ENCODE measurements at places on chromosomes 6 and 20.

DNA sequence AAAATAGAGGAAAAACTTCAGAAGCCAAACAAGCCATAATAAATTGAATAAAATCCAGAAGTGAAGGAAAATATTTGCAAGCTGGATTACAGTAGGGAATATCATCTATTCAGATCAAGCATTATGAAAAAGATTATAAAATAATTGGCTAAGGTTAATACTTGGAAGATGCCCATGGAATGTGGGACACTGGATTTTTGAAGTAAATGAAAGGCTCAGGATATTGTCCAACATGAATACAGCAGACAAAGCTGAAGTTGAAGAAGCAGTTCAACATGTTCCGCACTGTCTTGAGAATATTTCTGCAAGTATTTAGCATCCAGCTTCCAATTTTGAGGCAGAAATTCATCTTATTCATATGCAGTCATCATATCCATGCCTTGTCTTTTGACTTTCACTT, 1278.4 kb upstream of the GJE1 start:
- no peak for DNase-seq

GRCh38 chr20:14631011-14631410, 293.6 kb upstream of the FLRT3 start:
- DNase-seq, result no peak

DNA sequence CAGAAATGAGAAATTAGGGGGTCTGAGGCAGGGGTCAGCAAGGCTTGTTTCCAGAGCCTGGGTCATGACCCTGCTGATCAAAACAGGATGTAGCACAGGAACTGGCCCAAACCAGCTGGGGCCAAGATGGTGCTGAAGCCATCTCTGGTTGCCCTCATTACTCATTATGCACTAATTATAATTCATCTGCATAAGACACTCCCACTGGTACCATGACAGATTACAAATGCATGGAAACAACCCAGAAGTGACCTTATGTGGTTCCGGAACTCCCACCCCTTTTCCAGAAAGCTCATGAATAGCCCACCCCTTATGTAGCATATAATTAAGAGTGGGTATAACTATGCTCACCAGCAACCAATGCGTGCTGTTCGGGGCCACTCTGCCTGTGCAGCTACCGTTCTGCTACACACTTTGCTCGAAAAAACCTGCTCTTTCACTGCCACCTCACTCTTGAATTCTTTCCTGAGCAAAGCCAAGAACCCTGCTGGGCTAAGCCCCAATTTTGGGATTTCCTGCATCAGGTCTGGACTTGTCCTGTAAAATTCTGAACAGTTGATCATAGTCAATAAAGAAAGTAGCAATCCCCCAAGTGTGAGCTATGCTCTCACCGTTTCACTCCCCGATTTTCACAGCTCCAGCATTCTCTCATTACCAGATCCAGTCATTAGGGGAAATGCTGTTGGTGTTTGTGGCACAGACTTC, 122.3 kb downstream of the WDR27 start:
- no peak for DNase-seq

- no peak for DNase-seq
These were observed 2.8 kb downstream of the AHCY start for GRCh38 chr20:34300256-34300806.

GRCh38 chr6:84425971-84426705, 198.7 kb upstream of the CEP162 start:
- no peak for DNase-seq

GRCh38 chr20:22180244-22180643, 404.1 kb downstream of the FOXA2 start:
- no peak for DNase-seq

DNA sequence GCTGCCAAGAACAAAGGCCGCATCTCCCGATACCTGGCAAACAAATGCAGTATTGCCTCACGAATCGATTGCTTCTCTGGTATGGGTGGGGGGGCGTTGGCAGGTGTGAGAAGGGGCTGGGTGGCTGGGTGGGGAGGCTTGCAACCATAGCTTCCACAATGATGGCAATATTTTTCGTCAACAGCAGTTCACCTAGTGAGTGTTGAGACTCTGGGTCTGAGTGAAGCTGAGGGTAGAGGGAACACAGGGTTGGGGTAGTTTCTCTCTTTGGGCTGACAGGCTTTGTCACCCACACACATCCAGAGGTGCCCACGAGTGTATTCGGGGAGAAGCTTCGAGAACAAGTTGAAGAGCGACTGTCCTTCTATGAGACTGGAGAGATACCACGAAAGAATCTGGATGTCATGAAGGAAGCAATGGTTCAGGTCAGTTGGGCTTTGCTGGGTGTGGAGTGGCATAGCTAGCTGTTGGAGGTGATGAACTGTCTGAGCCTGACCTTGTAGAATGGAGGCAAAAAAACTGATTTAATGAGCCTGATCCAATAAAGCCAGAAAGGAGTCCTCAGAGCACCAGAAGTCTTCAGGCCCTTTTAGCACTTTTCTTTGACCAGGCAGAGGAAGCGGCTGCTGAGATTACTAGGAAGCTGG, 4.2 kb downstream of the NOP56 start:
- DNase-seq, result no peak

- DNase-seq, result no peak
These were observed 130.1 kb upstream of the TMEM170B start for GRCh38 chr6:11407414-11407813.

DNA sequence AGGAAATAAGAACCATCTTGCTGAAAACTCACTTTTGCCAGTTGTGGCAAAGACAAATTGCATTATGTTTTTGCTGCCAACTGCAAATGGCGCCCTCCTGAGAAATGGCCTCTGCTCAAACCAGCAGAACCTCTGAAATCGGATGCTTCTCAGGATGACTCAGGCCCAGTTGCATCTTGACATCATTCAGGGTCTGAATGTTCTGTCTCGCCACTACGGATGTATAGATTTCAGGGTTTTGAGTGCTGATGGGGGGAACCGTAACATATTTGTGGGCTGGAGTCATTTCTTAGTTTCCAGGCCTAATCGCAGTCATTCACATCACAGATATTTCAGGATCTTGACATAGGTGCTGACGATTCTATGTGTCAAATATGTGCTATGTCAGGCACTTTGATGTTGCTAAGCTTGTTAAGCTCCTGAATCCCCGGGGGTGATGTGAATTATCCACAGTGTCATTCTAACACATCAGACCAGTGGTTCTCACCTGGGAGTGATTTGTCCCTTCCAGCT, 207.1 kb downstream of the NFATC2 start:
- DNase-seq, result no peak

DNA sequence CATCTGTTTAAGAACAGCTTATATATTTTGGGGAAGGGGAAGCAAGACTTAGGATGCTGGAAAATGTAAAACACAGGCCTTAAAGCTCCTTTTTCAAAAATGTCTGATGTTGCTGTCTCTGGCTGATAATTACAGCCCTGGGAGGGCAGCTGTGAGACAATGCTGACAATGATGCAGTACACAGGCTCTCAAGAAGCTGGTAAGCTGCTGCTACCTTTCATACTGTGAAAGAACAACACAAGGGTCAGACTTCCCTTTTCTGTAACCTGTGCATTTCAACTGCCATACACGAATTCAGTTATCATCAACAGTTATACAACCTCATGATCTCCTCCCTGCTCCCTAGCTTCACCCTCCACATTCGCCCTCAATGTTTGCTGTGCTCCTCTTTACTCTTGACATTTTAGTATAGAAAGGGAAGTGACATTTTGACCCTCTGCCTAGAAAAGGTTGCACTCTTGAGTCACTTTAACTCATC, 25.2 kb downstream of the MAP7 start:
- no peak for DNase-seq

GRCh38 chr20:20497242-20497978, 129.5 kb downstream of the INSM1 start:
- no peak for DNase-seq

GRCh38 chr6:35900448-35900847, 20.4 kb downstream of the SRPK1 start:
- no peak for DNase-seq

GRCh38 chr6:166813461-166813860, 142.9 kb downstream of the RNASET2 start:
- DNase-seq, result no peak

DNA sequence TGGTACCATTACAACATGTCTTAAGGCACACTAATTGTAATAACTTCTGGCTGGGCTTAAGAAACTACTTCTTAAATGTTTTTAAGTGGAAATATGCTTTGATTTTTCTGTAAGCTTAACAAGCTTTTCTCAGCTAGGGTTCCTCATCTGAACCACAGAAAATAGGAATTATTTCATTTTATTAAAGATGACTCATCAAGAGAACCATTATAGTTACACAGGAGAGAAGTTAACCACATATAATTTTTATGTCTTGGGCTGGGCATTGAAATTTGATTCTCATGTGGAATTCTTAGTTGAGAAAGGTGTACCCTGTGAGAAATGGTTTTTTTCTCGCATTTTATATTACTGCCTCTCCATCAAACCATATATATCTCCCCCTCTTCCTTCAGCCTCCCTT, 75.1 kb downstream of the QKI start:
- DNase-seq, result no peak

DNA sequence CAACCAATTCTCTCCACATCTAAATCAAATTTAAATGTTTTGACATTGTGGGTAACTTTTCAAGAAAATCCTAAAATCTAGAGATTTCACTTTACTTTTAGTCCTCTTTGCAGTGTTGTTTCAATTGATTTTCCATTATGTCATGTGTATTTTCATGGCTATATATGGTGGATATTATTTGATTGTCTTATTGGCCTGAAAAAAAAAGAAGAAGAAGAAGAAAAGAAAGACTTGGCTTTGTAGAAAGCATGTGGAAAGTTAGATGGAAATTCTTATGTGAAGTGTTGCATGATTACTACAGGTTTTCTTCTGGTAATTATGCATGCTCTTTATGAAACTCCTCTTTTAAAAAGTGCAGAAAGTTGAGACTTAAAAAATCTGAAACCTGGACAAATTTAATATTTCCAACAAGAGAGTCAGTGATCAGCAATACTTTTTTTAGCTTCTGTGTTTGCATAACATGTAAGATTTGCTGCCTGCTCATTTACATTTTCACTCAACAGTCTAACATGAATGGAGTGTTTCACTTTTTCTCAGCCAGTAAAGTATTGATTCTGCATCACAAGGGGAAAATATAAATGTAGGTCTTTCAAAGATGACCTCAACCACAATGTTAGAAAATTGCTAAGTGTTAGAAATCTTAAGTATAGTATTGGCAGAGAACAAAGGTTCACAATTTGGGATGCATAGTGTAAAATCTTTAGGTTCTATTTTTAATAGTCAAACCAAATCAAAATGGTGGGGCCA, 438.7 kb downstream of the BCKDHB start:
- DNase-seq, result no peak

GRCh38 chr20:18443886-18444285, 22.9 kb downstream of the DZANK1 start:
- no peak for DNase-seq

DNA sequence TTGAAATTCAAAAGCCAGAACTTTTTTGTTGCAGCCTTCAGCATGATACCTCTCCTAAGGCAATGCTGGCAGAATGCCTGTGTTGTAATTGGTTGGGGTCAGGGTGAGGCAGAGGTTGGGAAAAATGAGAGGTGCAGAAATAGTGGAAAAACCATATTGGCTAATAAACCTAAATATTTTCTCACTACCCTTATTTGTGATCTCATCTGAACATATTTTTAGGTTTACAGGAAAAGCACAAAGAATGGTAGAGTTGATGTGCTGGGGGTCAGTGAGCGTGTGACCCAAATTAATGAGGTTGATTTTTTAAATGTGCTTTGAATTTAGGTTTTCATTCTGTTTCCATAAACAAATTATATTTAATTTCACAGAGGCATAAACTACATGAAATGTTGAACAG, 437.3 kb downstream of the HDGFL1 start:
- DNase-seq, result no peak

DNA sequence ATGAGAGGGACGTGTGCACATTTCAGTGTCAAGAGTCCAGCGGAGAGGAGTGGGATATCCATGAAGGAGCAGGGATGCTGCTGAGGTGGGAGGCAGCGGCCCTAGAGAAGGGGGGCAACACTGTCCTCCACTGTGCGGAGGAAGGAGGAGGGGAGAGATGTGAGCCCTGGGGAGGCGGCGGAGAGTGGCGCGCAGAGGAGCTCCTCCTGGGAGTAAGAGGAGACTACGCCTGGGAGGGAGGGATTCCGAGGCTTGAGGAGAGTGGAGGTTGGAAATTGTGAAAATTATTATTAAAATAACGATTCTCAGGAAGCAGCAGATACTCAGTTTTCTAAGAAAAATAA, 142.7 kb downstream of the CEP57L1 start:
- DNase-seq, result no peak

GRCh38 chr6:34717466-34717865, 20.9 kb upstream of the ILRUN start:
- DNase-seq, result no peak

- no peak for DNase-seq
These were observed 23.3 kb upstream of the STXBP5 start for GRCh38 chr6:147180926-147181325.

GRCh38 chr6:17656644-17657043, 50.1 kb downstream of the NUP153 start:
- no peak for DNase-seq

- DNase-seq, result no peak
These were observed 71.2 kb upstream of the PTPN1 start for GRCh38 chr20:50438986-50439407.

- no peak for DNase-seq
These were observed 9.5 kb upstream of the HLA-DOA start for GRCh38 chr6:33018904-33019303.

DNA sequence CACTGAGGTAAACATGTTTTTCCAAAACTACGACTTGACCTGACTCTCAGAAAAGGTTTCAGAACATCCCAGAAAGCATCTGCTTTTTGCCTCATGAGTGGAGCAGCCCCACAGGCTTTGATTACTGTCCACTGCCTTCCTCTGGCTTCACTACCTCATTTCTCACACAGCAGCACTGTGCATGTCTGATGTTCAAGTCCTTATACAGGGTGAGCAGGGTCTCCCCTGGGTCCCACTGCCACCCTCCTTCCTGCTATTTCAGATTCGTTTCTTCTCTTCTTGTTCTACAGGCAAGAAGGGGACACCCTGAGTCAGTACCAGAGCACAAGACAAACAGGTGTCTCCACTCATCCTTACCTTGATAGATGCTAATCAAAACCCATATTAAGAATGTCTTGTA, 64.7 kb upstream of the NFATC2 start:
- DNase-seq, result no peak

DNA sequence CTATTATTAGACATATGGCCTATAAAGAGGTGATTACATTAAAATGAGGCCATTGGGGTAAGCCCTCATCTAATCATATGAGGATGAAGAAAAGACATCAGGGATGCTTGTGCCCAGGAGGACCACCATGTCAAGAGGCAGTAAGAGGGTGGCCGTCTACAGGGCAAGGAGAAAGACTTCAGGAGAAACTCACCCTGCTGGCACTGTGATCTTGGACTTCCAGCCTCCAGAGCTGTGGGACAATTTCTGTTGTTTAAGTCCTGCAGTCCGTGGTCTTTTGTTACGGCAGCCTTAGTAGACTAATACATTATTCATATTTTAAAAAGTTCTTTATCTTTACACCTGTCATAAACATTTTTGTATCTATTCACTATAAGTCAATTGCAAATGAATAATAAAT, 290.0 kb downstream of the PRL start:
- no peak for DNase-seq

Measured in NCI-H187 treated with DMSO at 0.1 percent for 48 hours (cell line).